ENCODE measurements at places on chromosomes 7 and 10.
A peak's percentile ranks its signal among the peaks of the same experiment; 100 is the strongest.

DNA sequence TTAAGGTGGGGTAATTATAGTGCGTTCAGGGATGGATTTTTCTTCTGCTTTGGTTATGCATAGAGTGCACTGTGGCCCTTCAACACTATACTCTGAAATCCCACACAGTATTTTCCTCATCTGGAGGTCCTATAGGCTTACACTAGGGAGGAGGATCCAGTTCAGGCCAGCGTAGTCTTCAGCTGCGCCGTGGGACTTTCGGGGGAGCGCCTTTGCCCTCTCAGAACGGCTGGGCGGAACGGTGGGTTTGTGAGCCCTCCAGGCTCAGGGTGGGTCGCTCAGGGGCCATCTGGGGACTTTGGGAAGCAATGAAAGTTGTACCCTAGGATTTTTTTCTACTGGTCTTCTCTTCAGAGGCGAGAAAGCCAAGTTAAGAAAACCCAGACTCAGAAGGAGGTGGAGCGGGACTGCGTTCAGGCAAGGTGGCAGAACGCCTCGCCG is 652 bp upstream of the VPS26A start:
- DNase-seq, result peak; percentile 23

GRCh38 chr10:108755646-108756045 is 1167.7 kb downstream of the XPNPEP1 start:
- no peak for DNase-seq

- DNase-seq, result no peak
These were observed 93.5 kb upstream of the DDC start for GRCh38 chr7:50658696-50659095.

GRCh38 chr10:74163319-74164068 is 12.5 kb downstream of the ADK start:
- no peak for DNase-seq

GRCh38 chr7:121561717-121562116 is 165.6 kb upstream of the FAM3C start:
- peak; percentile 46 for DNase-seq

DNA sequence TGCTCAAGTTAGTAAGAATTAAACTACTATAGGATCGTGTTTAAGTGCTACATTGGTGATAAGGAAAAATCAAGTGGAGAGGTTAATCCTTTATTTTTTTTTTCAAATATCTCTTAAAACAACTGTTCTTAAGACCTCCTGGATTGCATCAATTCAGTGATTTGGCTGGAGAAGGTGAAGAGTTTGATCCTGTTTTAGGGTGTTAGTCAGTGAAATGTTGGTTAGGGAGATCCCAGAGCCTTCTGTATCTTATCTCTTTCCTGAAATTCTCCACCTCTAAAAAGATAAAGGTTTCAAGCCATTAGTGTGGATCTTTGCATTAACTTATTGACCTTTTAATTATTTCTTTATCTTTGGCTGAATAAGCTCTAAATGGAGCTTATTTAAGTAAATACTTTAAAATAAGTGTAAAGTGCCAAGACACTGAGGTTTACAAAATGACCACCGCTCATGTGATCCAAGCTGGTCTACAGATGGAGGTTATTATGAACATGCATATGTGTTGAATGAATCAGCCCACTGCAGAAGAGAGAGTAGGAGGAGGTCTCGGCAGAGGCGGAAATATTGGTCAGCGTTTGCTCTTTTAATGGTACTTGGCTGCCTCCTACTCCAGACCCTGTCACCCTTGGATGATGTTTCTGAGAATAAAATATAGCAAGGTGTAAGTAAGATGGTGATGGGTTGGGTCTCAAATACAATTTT is 51.8 kb upstream of the BMPER start:
- DNase-seq, result no peak

- peak; percentile 23 for DNase-seq
These were observed 111.5 kb downstream of the CCNY start for GRCh38 chr10:35447693-35448407.

DNA sequence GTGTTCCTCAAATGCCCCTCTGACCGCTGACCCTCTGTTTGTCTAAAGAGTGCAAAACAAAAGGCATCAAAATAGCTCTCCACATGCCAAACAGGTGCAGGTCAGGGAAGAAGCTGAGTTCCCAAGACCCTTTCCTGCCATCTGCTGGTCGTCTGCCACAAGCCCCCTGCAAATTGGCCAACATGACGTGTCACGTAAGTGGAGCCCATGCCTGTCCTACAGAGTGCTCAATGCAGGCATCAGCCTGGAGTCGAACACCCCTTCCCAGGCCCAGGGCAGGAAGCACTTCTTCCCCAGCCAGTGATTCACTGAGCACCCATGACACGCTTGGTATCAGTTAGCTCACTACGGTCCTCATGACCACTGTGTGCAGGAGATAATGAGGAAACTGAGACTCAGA is 14.1 kb downstream of the TMEM72 start:
- DNase-seq, result no peak

- DNase-seq, result peak; percentile 52
These were observed 1.1 kb downstream of the HNRNPA2B1 start for GRCh38 chr7:26199301-26200037.

- DNase-seq, result peak; percentile 51
These were observed 155.5 kb upstream of the LYZL2 start for GRCh38 chr10:30784897-30785605.

DNA sequence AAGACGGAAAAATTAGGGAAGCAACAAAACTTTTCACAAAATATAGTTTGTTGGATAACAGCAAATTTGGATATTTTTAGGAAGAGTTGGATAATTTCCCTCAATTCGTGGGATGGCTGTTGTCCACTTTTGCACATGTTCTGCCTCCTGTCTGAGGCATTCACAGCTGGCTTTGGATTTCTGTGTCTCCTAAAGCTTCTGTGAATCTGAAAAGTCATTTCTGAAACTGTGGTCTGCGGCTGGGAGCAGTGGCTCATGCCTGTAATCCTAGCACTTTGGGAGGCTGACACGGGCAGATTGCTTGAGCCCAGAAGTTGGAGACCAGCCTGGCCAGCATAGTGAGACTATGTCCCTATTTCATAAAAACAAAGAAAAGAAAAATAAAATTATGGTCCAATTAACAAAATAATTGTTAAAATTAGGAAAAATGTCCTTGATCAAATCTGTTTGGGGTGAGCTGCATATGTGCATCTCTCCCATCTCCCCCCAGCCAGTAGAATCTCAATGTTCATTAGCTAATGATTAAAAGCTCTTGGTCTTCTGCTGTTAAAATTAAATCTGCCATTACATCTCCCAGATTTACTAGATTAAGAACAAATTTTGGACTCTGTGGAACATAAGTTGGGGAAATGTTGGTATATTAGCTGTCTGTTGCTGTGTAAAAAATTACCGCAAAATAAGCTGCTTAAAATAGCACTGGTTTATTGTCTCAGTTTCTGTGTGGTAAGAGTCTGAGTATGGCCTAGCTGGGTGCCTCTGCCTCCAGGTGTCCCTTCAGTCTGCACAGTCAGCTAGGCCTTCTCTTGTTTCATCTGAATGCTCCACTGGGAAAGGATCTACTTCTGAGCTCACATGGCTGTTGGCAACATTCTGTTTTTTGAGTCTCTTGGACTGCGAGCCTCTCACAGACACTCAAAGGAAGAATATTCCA is 332.0 kb upstream of the FZD1 start:
- no peak for DNase-seq

- no peak for DNase-seq
These were observed 17.0 kb upstream of the ECHDC3 start for GRCh38 chr10:11724938-11725776.

- no peak for DNase-seq
These were observed 72.9 kb upstream of the TNS3 start for GRCh38 chr7:47654672-47655298.

DNA sequence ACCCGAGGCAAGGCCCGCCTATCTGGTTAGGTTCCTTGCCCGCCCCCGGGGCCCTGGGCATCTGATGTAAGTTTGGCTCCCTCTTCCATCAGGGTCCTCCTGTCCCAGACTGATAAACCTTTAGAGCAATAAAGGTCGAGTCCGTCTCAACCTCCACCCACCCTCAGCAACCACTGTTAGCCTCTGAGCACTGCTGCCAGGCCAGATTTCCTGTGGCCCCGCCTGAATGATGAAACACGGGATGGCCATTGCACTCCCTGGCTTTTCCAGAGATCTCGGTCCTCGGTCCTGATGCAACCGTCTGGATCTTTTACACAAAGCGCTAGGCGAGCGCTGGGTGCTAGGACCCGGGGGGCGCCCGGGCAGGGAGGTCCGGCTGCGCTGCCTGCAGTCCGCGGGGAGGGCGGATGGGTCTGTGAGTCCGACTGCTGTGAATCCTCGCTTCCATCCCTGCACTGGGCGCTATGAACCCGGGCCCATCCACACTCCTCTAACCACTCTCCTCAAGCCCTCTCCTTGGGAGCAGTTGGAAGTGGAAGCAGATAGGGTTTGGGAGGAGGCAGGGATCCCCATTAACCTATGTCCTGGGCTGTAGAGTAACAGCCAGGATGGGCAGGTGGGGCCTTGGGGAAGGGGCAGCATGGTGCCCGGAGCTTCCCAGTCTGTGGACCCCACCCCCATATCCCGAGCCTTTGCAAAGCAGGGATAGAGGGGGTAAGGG is 875 bp upstream of the DDIT4 start:
- peak; percentile 41 for DNase-seq

DNA sequence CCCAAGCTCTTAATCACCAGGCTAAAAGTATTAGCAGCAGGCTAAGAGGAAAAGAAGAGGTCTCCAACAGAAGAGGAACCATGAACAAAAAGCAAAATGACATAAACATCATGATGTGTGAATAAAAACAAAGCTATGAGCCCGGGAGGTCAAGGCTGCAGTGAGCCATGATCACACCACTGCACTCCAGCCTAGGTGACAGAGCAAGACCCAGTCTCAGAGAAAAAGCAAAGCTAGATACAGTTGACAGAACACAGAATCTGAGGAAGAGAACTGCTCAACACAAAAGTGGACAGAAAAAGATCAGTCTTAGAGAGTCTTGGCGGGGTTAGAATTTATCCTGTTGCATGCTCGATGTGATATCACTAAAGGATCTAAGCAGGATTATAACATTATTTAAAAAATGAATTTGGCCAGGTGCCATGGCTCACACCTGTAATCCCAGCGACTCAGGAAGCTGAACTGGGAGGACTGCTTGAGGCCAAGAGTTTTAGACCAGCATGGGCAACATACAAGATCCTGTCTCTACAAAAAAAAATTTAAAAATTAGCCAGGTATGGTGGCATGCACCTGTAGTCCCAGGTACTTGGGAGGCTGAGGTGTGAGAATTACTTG is 37.5 kb downstream of the NT5C2 start:
- no peak for DNase-seq

- no peak for DNase-seq
These were observed 366.3 kb upstream of the GALNT17 start for GRCh38 chr7:70765651-70766050.

GRCh38 chr10:14022052-14022451 is 308.7 kb downstream of the FRMD4A start:
- no peak for DNase-seq

- no peak for DNase-seq
These were observed 75.9 kb downstream of the RGS10 start for GRCh38 chr10:119466655-119467054.

- DNase-seq, result no peak
These were observed 182.6 kb downstream of the ADAM12 start for GRCh38 chr10:126205486-126206205.

- no peak for DNase-seq
These were observed 66.8 kb downstream of the MKI67 start for GRCh38 chr10:128059266-128059981.

- no peak for DNase-seq
These were observed 23.4 kb upstream of the ZC3HAV1 start for GRCh38 chr7:139132887-139133286.

DNA sequence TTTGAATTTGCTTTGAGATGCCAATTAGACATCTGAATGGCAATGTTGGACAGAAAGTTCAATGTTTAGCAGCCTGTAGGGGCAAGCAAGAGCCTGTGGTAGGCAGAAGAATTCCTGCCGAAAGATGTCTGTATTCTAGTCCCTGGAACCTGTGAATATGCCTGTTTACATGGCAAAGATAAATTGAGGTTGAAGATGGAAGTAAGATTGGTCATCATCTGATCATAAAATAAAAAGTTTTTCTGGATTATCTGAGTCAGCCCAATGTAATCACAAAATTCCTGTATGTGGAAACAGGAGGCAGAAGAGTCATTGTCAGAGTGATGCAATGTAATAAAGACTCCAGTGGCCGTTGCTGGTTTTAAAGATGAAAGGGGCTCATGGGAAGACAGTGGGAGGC is 430.5 kb downstream of the MDFIC start:
- DNase-seq, result no peak

DNA sequence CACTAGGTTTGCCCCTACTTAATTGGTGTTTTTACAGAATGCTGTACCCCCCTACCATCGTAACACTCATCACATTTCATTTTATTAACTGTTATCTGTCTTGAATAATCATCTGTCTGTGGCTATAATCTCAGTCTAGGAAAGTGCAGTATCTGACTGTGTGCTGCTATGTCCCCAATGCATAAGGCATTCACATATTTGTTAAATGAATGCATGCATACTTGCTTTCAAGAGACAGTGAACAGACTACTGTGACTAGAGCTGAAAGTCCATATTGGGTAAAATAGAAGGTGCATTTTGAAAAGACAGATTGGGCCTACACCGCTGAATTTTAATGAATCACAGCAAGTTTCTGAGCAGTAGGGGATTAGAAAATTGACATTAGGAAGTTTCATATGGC is 112.3 kb downstream of the ARHGAP12 start:
- no peak for DNase-seq

GRCh38 chr10:112985690-112986543 is 35.9 kb downstream of the TCF7L2 start:
- DNase-seq, result no peak

DNA sequence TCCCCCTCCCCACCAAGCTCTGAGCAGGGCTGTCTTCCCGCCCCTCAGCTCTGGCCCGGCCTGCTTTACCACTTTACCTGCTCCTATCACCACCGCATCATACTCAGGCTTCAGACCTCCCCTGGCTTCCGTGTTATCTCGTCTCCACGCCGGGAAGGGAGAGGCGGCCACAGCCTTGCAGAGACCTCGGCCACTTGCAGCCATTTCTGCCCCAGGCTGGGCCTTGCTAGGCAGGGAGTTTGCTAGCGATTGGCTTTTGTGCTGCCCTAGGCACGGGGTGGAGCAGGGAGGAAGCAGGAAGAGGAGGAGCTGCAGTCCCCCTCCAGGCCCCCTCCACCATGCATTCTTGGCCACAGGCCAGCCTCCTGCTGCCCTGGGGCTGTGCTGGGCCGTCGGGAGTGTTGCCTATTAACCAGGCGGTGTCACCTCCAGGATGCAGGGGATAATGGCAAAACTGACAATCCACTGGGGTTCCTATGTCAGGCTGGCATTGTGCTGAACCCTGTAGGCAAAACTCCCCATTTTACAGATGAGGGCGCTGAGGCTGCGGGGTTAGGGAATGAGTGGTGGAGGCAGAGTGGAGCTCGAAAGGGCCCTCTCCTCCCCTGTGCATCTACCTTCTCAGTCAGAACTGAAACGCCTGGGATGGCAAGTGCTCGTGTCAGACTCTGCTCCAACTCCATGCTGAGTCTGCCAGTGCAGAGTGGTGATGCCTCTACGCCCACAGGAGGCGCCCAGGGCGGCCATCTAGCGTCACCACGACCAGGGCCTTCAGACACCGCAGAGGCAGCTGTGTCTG is at the start of gene PYROXD2:
TSS of gene PYROXD2 (minus strand) at position 251 of the 799 bp plus-strand sequence. CDS start at position 204, 47 bp downstream.
- peak; percentile 80 for DNase-seq

- DNase-seq, result no peak
These were observed 270.0 kb downstream of the ZWINT start for GRCh38 chr10:56090914-56091540.

All from NCI-H1105 (cell line).